ENCODE measurements at places on chromosomes 12 and 14.

GRCh38 chr12:64933791-64934190 lies 109.3 kb downstream of the TBC1D30 start:
- no peak for DNase-seq

DNA sequence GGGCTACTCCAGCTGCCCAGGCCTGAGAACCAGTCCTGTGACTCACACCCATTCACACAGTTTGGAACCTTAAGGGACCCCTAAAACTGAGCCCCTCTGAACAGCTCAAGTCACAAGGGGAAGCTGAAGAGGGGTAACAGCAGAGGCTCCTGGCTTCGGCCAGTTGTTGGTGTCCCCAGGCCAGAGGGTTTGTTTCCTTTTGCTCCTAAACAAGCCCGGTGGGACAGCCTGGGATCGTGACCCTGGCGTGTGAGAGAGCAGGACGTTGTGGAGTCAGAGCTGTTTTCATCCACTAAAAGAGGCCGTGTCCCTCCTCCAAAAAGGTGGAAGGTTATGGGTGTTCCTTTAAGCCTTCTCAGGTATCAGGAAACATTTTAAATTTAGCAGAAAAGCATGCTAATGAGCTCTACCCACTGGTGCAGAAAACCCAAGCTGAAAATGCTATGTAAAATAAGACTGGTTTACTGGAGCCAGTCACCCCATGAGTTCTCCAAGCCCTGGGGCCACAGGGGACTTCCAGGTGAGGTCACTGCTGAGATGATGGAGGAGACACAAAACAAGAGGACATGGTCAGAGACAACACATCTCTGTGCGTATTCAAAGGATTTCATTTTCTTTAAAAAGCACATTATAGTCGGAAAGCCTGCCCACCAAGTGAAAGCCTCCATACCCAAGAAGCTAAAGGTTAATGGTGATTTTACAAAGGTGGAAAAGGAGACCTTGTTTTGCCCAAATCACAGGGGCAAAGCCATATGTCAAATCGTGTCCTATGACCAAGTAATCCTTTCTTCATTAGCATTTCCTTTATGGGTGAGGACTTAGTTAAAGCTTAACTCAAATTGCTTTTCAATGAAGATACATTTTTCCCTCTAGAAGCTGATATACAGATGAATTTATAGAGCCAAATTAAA lies 14.1 kb downstream of the PRKAB1 start:
- DNase-seq: no peak

GRCh38 chr12:122182887-122183587 lies at the start of gene LRRC43:
LRRC43 (plus strand) TSS chr12:122183123; CDS start chr12:122183145, 22 bp downstream.
- DNase-seq: no peak

DNA sequence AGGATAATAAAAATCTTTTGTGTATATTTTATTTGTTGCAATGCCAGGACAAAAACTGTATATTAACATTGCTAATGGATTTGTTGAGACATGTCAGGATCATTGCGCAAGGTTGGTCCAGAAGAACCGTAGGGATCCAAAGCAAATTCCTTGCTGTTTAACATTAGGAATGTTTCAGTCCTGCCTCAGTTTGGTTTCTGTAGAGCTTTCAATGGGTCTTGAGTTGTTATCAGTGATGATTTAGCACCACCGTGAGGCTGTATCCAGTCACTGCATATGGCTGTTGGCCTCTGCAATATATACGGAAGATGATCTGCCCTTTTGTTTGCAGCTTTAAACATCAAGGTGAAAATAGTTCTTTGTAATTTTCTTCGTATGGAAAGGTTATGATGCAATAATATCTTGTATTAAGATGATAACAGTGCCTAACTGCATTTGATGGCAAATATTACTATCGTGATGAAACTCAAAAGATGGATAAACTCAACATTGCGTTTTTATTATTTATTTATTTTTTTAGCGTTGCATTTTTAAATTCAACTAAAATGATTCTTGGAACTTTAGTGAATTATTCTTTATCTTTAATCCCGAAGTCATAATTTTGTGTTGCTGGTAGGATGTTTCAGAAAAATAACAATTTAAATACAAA lies 231.2 kb downstream of the AKAP6 start:
- peak; percentile 87 for DNase-seq

GRCh38 chr12:64618953-64619590 lies 8.8 kb downstream of the RASSF3 start:
- peak; percentile 76 for DNase-seq

GRCh38 chr14:99418242-99418641 lies 62.4 kb downstream of the SETD3 start:
- DNase-seq: no peak

- no peak for DNase-seq
These were observed 26.7 kb upstream of the HDAC7 start for GRCh38 chr12:47846294-47846996.

- DNase-seq: no peak
These were observed 567.7 kb downstream of the LRFN5 start for GRCh38 chr14:42174357-42174756.

GRCh38 chr12:59067083-59067482 lies 146.8 kb upstream of the LRIG3 start:
- peak; percentile 97 for DNase-seq

Measured in fibroblast of lung (primary cell).